LHCN-M2 (cell line): ENCODE measurements at places on chromosomes 6 and 20. TPM values are rescaled to one million over a fixed set of nuclear protein-coding genes. Genes with fewer than 3 reads are reported as not detected.

Gene XKR7
- under 0.01 TPM in 1 of 2 replicates, not detected in the other for total RNA-seq

Gene CGA
- total RNA-seq, result not detected in 2 replicates

Gene TMEM74B
- 0.13 TPM in 1 of 2 replicates, not detected in the other for total RNA-seq

Gene HLA-DQA1
- total RNA-seq, result not detected in 2 replicates

Gene CEP162
- total RNA-seq, result 8.6 and 8.8 TPM in 2 replicates

Gene SEL1L2
- total RNA-seq, result not detected in 2 replicates

Gene CDK5RAP1
- total RNA-seq, result 23.5 and 29.0 TPM in 2 replicates

Gene SLC12A5
- under 0.01 TPM in 1 of 2 replicates, not detected in the other for total RNA-seq

Gene DEK
- total RNA-seq, result 160 and 173 TPM in 2 replicates

DNA sequence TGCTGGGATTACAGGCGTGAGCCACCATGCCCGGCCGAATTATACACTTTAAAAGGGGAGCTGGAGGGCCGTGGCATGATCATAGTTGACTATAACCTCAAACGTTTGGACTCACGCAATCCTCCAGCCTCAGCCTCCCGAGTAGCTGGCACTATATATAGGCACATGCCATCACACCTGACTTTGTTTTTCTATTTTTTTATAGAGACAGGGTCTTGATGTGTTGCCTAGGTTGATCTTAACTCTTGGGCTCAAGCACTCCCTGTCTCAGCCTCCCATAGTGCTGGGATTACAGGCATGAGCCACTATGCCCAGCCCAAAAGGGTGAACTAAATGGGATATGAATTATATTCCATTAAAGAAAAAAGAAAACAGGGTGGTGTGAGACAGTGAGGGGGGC lies 7.8 kb downstream of the PTGIS start:
- no peak for DNase-seq

DNA sequence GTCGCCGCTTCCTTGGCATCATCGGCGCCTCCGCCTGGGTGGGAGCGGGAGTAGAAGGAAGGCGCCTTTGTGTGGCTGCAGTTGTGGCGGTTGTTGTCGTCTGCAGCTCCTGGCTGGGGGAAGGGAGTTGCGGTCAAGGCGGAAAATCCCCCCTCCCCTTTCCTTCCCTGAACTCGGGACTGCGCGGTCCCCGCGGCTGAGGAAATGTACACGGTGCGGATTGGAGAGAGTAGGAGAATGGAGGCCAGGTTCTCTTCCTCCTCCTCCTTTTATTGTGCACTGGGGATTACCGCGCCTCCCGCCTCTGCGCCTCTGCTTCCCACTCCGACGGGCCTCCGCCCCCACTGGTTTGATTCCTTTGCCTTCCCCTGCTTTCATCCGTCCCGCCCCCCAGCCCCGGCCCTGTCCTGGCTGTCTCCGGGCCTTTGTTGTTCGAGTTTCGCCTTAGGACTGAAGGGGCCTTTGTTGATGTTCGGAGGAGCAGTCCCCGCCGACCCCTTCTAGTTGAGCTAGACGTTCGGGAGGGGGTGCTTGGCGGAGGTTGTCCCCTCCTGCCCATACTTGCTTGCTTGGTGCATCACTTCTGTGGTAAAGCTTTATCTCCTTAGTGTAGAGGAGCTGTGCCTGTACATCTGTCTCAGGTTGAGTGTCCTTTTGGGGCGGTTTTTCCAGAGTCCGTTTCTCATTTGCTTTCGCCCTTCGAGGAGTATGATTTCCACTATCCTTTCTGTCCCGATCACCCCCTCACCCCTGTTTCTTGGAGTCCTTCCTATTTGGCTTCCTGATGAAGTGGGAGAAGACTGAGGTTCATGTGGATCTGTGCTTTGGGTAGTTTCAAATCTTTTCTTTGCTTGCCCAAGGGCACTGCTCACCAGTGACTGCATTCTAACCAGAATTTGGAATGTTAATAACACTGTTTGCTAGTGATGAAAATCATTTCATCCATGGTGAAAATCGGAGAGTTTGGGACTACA lies 764 bp downstream of the ZNF292 start:
- peak; percentile 48 for DNase-seq

- no peak for DNase-seq
Measured at GRCh38 chr6:128303870-128304269, 216.5 kb downstream of the PTPRK start.

GRCh38 chr6:105188251-105188650 lies 8.4 kb upstream of the POPDC3 start:
- DNase-seq, result no peak

- no peak for DNase-seq
Measured at GRCh38 chr6:12343440-12344162, 53.4 kb downstream of the EDN1 start.

DNA sequence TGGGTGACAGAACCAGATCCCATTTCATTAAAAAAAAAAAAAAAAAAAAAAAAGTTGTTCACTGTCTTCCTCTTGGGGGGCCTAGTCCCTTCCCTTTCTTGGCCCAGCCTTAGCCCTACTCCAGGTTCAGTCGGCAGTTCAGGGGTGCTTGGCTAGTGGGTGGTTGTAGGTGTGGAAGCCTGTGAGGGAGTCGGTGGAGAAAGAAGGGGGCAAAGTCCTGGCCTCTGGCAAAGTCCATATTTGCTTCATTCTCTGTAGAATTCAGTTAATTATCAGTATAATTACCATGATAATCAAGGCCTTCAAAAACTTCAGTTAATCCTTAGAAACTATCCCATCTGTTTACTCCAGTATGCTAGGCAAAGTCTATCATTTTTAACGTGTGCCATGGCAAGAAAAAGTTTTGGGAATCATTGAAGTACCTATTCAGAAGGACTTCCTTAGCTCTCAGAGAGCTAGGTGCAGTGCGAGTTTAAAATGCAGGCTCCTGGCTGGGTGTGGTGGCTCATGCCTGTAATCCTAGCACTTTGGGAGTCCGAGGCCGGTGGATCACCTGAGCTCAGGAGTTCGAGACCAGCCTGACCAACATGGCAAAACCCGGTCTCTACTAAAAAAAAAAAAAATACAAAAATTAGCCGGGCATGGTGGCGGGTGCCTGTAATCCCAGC lies 205.7 kb upstream of the ARG1 start:
- DNase-seq, result no peak

DNA sequence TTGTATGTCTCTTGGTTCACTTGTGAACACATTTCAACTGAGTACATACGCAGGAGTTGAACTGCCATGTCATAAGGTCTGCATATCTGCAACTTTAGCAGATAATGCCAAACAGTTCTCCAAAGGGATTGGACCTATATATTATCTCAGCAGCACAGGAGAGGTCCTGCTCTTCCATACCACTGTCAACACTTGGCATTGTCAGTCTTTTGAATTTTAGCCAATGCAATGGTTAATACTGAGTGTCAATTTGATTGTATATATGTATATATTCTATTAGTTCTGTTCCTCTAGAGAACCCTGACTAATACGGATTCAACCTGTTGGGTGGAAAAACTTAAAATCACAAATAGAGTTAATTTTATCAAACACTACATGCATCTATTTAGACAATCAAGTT lies 26.1 kb upstream of the ARHGAP18 start:
- DNase-seq, result no peak

DNA sequence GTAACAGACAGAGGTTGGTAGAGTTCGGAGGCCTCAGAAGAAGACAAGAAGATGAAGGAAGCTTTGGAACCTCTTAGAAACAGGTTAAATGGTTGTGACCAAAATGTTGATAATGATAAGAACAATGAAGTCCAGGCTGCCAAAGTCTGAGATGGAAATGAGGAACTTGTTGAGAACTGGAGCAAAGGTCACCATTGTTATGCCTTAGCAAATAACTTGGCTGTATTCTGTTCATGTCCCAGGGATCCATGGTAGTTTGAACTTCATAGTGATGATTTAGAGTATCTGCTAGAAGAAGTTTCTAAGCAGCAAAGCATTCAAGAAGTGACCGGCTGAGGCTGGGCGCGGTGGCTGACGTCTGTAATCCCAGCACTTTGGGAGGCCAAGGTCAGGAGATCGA lies 11.1 kb upstream of the LSM14B start:
- DNase-seq, result no peak

DNA sequence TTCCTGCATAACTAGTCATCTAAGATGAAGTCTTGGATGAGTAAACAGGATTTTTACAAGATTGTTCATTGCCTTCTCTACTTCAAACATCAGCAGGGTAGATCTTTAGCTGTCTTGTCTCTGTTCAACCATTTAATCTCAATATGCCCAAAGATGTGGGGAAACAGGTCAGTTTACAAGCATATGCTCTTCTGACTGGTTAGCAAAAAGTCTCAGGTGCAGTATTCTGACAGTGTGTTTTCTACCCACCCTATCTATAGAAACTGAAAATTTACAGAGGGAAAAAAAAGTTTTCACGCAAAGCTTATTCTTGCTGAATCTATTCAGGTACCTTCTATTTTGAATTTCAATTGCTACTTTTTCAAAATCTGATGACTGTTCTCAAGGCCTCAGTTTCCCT lies 29.0 kb downstream of the MAP3K5 start:
- DNase-seq, result no peak

DNA sequence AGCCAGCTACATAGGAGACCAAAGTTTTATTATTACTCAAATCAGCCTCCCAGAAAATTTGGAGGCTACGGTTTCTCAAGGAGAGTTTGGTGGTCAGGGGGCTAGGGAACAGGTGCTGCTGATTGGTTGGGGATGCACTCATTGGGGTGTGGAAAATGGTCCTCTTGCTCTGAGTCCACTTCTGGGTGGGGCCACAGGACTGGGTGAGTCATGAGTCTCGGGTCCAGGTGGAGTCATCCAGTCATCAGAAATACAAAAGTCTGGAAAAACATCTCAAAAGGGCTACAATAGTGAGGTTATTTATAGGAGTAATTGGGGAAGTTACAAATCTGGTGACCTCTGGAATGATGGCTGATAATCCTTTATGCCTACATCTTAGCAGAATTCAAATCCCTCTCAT lies 54.3 kb upstream of the SLC22A16 start:
- DNase-seq, result peak; percentile 91

- DNase-seq, result no peak
Measured at GRCh38 chr6:35824552-35825192, 19.5 kb downstream of the LHFPL5 start.

DNA sequence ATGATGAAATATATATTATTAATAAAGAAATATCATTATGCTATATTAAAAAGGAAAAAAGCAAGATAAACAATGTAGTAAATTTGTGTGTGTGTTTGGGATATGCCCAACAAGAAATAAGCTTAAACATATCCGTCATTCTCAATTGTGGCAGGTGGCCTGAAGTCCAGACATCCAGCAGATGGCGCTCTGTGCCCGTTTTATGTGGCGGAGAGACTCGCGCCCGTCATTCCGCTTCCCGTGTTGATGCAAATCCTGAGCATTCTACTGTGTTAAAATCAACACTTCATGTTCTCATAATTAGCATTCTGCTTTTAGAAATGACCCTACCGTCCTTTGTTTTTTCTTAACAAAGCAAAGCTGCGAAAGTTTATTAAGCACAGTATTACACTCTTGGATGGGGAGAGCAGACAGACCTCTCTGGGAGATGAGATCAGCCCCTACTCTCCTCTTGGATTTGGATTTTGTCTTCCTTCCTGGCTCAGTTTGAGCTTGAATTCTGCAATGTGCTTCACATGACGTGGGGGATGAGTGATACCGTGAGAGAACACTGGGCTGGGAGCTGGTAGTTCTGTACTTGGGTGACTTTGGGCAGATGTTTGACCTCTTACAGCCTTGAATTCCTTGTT lies 125.8 kb downstream of the MCHR2 start:
- DNase-seq, result peak; percentile 65

DNA sequence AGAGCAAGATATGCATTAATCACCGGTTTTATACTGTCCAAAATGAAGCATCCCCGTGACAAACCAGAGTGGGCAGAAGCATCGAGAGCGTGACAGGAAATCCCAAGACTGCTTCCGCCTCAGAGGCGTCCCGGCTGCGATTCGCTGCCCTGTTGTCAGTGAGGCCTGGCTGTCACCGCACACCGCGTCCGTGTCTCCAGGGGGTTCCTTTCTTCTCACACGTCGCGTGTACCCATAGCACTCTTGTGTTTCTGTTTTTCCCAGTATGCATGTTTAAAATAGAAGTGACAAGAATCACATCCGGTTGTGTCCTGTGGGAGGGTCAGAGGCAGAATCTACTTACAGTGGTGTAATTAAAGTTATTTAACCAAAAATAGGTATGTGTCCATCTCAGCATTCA lies 8.3 kb upstream of the ADRM1 start:
- no peak for DNase-seq

DNA sequence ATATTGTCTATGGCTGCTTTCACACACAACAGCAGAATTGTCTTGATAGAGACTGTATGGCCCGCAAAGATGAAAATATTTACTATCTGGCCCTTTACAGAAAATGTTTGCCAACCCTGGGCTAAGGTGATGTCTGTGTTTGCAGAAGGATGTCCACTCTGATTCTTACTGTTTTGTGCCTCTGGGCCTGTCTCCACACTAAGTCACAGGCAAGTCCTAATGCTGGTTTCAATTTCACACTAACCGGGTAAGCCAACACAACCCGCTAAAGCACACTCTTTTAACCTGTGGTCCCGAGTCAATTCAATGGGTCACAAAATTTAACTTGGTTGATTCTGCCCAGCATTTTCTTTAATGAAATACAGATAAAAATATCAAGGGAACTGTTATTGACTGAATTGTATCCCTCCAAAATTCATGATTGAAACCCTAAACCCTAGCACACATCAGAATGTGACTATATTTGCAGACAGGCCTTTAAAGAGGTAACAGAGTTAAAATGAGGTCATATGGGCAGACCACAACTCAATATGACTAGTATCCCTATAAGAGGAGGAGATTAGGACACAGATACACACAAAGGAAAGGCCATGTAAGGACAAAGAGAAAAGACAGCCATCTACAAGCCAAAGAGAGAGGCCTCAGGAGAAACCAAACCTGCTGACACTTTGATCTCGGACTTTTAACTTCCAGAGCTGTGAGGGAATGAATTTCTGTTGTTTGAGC lies 78.4 kb downstream of the FYN start:
- DNase-seq, result no peak

DNA sequence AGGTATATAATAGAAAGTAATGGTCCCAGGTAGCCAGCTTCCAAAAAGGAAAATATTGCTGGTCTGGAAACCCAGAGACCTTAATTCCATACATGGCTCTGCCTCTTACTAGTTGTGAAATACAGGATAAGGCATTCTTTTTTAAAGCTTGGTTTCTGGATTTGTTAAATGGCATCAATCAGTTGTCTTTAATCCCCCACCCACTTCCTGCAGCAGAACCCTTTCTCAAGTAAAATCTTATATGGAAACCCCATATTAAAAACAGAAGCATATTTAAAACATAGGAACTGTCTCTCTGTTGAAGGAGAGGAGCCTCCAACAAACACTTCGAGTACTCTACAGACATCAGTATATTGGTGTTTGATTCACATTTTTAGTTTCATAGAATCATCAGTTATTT lies 6.2 kb upstream of the LCA5 start:
- DNase-seq, result no peak
